ENCODE measurements at places on chromosomes 16 and 17. TPM values are rescaled to one million over a fixed set of nuclear protein-coding genes. Genes with fewer than 3 reads are reported as not detected.

PMFBP1 gene
- 0.12 TPM for total RNA-seq

PIRT gene
- not detected for total RNA-seq

MYH13 gene
- total RNA-seq: not detected

COX6A2 gene
- total RNA-seq: not detected

RAB34 gene
- total RNA-seq: 231 TPM

EMP2 gene
- 47.2 TPM for total RNA-seq

HSF4 gene
- total RNA-seq: 13.3 TPM

PYDC1 gene
- total RNA-seq: not detected

CBFB gene
- 68.7 TPM for total RNA-seq

EIF1 gene
- total RNA-seq: 1,323 TPM

UNC45B gene
- not detected for total RNA-seq

TMUB2 gene
- 41.0 TPM for total RNA-seq

FADS6 gene
- 0.09 TPM for total RNA-seq

KCTD19 gene
- total RNA-seq: 0.39 TPM

All from A549 treated with Hydrocortisone at 1 μM for 4 hours (cell line).